OCI-LY7 (cell line): ENCODE measurements at places on chromosomes 4 and X.
A peak's percentile ranks its signal among the peaks of the same experiment; 100 is the strongest.

- DNase-seq = no peak
Observed at GRCh38 chr4:113901994-113902787, 77.3 kb downstream of the ARSJ start.

- DNase-seq = no peak
Observed at GRCh38 chr4:150717952-150718351, 136.0 kb downstream of the MAB21L2 start.

DNA sequence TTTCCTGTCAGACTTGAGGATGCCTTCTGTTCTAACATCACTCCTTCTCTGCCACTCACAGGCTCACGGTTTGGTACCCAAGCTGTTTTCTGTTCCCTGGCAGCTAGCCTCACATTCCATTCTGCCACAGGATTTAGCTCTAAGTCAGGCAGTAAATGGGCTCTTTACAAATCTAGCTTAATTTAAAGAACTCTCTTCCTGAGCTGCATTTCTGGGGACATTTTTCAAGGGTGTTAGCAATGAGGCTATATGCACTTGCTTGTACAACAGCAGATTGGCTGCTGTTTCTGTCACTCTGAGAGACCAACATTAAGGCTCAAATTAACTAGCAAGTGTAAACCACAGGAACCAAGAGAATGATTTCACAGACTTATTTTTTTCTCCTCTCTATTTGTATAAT is 337.8 kb upstream of the NOCT start:
- no peak for DNase-seq

DNA sequence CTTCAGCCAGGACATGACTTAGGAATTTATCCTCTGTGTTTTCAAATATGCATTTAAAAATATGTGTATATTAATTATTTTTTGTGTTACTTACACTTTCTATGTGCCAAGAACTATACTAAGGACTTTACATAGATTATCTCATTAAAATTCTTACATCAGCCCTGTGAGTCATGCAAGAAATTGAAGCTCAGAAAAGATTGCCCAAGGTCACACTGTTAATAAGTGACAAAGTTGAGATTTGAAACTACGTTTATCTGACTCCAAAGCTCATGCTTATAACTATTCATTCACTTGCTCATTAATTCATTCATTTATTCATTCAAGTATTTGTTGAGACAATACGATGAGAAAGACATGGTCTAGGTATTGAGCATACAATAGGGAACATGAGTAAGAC is 62.9 kb upstream of the CHRDL1 start:
- no peak for DNase-seq

- DNase-seq = no peak
Observed at GRCh38 chr4:7852568-7853185, 87.0 kb downstream of the AFAP1 start.

- DNase-seq = no peak
Observed at GRCh38 chrX:48924270-48924669, 5.4 kb upstream of the PIM2 start.

DNA sequence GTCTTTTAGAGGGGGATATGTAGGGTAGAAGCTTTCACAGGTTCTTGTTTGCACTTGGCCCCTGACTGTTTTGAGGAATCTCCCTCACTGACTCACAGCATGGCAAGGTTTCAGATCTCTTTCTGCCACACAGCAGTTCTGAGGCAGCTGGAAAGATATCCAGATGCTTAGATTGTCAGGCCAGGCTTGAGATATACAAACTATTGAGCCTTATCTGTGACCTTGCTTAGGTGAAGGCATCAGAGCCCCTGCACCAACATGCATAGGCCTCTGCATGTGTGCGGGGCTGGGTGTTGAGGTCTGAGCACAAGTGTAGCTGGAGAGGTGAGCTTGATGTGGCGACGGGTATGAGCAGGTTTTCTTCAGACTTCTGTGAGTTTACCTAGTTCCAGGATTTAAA is 80.9 kb upstream of the MSANTD1 start:
- peak; percentile 4 for DNase-seq

GRCh38 chrX:24471808-24472207 is 6.7 kb downstream of the PDK3 start:
- DNase-seq = no peak

- DNase-seq = no peak
Observed at GRCh38 chrX:130118441-130119311, 8.4 kb upstream of the ELF4 start.

- DNase-seq = no peak
Observed at GRCh38 chr4:104592183-104592582, 97.5 kb upstream of the CXXC4 start.

GRCh38 chr4:24689212-24689611 is 104.9 kb upstream of the DHX15 start:
- DNase-seq = no peak

DNA sequence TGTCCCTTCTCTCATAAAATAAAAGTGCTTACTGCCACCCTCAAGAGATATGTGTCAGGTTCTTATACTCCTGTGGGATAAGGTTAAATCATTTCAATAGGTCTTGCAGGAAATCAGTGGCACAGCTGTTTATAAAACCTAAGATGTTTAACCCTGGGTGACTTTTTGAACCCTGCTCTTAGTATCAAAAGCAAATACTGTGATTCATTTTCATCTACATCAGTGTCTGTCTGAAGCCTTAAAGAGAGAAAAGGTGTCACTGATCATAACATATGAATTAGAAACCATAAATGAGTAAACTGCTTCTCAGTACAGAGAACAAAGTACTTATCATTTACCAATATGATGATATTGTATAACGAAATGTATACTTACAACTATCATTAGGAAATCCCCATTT is 59.0 kb downstream of the CCSER1 start:
- no peak for DNase-seq

GRCh38 chrX:55480390-55481062 is 9.1 kb downstream of the USP51 start:
- no peak for DNase-seq

- DNase-seq = peak; percentile 4
Observed at GRCh38 chrX:9953396-9953795, 13.8 kb upstream of the CLDN34 start.

GRCh38 chr4:84507941-84508340 is 8.8 kb upstream of the NKX6-1 start:
- DNase-seq = no peak

- no peak for DNase-seq
Observed at GRCh38 chrX:68550193-68550592, 51.3 kb downstream of the YIPF6 start.

GRCh38 chrX:107775734-107776511 is at the start of gene TSC22D3:
TSC22D3 (minus strand) TSS chrX:107775787; CDS start chrX:107775419, 368 bp downstream.
- peak; percentile 38 for DNase-seq

DNA sequence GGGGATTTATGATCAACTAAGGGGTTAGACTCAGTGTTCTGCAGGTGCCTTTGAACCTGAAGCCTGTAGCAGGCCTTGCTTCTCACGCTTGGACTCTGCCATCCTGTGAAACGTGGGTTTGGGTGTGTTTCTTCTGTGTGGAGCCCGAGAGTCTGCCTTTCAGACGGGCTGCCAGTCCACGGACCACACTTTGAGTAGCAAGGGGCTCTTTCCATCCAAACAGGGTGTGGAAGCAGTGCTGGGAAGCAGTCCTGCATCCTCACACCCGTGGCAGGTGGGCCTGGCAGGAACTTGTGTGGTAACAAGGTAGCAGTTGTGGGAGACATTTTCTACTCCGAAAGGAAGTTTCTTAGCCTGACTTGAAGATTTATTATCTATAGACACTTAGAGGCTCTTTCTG is 22.7 kb downstream of the RGS12 start:
- no peak for DNase-seq

DNA sequence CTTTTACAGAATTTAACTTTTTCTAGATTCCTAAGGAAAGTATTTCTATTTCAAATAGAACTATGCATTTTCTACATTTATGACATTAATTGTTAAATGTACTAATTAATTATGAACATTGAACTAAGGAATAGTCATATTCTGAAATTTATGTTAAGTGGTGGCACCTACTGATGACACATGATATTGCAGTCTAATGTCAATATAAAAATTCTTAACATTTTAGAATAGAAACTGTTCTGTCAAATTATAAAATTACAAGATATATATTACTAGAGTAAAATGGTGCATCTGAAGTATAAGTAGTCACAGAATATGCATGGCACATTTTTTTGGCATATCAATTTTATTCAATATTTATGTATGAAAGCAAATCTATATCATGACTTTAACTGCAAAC is 40.2 kb upstream of the NDNF start:
- no peak for DNase-seq

DNA sequence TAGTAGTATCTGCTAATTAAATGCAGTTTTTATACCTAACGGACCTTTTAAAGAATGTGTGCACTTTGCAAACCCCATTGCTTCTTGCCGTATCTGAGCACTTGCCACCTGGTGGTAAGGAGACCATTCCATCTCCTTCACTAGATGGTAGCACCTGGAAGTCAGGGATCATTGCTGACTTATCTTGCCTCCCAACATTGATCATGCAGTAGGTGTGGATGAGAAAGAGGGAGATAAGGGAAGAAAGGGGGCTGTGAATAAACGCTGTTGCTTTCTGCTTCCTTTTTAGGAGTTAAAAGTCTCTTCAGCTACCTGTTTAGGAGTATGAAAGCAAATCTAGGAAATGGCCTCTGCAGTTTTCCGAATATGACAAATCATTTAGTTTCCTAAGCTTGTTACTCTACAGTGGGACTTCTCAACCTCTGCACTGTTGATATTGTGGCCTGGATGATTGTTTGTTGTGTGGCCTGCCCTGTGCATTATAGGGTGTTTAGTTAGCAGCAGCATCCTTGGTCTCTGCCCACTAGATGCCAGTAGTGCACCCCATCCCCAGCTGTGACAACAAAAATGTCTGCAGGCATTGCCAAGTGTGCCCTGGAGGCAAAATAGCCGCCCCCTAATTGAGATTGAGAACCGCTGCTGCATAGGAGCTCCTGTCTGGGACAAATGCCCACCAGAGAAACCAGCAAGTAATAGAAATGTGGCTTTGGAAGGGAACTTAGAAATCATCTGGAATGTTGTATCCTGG is 38.8 kb downstream of the GAB1 start:
- peak; percentile 86 for DNase-seq

DNA sequence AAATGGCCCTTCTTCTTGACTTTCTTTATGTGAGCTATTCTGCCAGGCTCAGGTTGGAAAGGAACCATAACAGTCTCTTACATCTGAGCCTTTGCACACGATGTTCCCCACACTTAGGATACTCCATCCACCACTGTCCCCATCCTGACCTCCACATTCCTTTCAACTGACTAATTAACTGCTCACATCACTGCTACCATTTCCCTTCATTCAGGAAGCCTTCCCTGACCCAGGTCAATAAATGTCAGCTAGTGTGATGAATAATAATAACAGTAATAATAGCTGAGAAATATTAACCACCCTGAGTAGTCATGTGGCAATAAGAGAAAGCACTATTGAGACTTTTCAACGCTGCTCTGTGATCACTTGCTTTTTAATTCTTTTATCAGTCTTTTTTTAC is 291.7 kb downstream of the KCNIP4 start:
- no peak for DNase-seq

DNA sequence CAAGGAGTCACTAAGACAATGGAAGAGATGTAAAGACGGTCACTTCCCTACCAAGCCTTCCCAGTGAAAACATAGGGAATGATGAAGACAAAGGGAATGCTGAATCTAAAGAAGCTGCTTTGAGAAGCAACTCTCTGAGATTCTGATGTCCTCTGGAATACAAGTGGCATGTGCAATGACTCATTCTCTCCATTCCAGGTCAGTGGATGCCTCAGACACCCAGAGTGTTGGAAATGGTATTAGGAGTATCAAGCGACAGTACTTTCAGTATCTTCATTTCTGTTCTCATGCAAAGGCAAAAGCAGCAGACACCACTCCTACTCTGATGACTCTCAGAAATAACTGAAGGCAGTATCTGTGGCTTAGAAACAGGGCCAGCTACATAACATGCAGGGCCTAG is 102.6 kb downstream of the FSTL5 start:
- DNase-seq = no peak

- no peak for DNase-seq
Observed at GRCh38 chrX:123155327-123155726, 28.8 kb upstream of the GRIA3 start.

DNA sequence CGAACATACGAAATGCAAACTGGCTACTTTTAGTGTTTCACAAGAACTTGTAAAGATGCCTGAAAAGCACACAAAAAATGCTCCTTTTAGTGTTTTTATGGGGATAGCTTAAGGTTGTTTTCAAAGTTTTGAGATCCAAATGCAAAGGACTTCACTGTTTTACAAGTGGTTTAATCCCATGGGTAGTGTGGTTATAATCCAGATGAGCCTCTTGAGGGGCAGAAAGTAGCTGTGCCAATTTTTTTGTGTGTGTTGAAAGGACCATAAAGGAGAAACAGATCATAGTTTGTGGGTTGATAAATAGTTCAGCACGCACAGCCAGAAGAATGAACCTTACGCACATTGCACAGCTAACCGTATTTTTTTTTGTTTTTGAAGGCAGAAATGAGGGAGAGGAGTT is 126.9 kb upstream of the GIMD1 start:
- no peak for DNase-seq

GRCh38 chr4:133574248-133574647 is 425.2 kb downstream of the PCDH10 start:
- no peak for DNase-seq

GRCh38 chr4:46073778-46074177 is 50.1 kb downstream of the GABRG1 start:
- DNase-seq = no peak

- DNase-seq = no peak
Observed at GRCh38 chrX:30312858-30313257, 3.7 kb upstream of the NR0B1 start.

DNA sequence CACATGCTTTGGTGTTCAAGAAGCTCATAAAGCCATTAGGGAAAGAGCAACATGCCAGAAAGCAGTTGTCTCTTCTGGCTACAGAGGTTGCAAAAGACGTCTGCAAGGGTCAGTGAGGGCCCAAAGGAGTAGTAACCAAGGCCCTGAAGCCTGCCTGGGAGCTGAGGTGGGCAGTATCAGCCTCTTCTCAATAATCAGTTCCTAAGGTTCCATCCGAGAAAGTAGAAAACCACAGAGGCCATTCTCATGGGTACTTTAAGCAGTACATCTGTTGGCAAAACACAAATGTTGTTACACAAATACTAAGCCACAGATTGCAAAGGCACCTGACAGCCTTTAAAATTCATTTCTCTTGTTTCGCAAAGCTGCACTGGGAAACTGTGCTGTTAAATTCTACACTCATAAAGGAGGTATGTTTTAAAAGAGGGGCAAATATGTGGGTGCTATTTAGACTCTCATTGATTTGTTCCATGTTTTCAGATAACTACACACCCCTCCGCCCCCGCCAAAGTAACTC is 37.7 kb downstream of the MECP2 start:
- DNase-seq = no peak

GRCh38 chr4:126004941-126005340 is 690.2 kb downstream of the FAT4 start:
- no peak for DNase-seq

DNA sequence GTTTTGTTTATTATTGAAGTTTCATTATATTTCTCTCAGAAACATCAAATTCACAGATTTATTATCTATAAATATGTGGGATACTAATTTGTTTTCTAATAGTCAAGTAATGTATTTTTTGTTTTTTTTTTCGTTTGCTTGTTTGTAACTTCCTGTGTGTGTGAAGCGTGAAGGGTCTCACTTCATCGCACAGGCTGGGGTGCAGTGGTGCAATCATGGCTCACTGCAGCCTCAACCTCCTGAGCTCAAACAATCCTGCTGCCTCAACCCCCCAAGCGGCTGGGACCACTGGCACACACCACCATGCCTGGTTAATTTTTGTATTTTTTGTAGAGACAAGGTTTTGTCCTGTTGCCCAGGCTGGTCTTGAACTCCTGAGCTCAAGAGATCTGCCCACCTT is 55.1 kb downstream of the SH3RF1 start:
- peak; percentile 6 for DNase-seq

- DNase-seq = no peak
Observed at GRCh38 chr4:72313121-72313520, 255.9 kb downstream of the ADAMTS3 start.

GRCh38 chrX:152908486-152908885 is 10.6 kb downstream of the ZNF185 start:
- no peak for DNase-seq
